ENCODE measurements at places on chromosomes 2 and 18.
A peak's percentile ranks its signal among the peaks of the same experiment; 100 is the strongest.

DNA sequence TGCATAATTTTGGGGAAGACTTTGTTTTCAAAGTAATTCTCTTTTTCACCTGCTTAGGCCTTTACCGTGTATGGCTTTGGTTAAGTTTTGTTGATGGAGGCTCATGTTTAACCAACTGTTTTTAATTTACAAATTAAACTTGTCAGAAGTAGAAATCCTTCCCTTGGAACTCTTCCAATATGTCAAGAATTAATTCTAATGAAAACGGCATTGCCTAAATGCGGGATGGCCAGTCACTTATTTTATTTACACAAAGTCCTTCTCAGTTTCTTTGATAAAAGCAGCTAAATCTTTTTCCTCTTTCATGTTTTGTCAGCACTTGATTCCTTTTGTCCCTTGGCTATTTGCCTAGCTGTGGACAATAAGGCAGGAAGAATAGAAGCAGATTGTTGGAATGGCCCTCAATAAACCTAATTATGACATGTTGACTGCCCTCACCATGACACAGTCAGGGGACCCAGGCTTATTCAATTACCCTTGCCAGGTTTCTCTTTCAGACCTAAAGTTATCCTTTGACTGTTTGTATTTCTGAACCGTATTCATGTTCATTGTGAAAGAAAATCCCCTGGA, 26.3 kb downstream of the PAX3 start:
- no peak for DNase-seq

DNA sequence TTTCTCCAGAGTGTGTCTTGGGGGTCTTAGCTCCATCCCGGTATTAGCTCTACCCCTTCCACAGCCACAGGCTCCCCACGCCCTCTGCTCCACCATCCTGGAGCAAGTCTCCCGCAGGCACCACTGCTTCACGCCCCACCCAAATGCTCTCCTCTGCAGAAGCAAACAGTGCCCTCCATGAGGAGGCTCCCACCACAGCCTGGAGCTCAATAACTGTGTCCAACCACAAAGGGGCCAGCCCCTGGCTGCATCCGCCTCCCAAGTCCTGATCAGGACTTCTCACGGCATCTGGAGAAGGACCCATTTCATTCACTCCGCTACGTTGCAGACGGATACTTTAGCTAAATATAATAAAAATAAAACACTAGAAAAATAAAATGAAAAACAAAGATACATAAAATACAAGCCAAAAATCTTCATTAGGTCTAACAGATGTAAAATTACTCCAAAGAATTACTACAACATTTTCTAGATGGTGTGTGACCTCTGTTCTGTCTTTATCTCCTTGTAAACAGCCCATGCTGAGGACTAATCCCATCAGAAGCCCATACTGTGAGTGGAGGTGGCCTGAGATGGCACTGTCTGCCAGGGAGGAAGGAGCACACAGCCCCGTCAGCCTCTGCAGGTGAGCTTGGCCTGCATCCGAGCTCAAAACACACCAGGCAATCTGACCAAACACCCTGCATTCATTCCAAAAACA, 210.8 kb upstream of the RAB6C start:
- DNase-seq = no peak

DNA sequence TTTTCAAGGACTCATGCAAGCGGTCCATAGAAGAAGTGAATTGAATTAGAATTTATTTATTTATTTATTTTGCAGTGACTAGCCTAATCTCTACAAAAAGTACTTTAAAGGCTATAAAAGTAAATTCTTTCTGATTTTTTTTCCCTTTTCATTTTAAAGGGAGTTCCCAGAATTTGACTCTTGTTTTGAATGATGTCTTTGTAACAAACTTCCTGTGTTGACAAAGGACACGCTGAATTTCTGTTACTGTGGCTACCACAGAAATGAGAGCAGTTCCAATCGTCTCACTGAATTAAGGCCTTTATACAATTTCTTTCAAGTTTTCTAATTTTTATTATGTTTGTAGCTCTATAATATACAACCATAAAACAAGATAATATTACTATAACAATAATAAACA, 46.3 kb upstream of the LPIN2 start:
- DNase-seq = no peak

DNA sequence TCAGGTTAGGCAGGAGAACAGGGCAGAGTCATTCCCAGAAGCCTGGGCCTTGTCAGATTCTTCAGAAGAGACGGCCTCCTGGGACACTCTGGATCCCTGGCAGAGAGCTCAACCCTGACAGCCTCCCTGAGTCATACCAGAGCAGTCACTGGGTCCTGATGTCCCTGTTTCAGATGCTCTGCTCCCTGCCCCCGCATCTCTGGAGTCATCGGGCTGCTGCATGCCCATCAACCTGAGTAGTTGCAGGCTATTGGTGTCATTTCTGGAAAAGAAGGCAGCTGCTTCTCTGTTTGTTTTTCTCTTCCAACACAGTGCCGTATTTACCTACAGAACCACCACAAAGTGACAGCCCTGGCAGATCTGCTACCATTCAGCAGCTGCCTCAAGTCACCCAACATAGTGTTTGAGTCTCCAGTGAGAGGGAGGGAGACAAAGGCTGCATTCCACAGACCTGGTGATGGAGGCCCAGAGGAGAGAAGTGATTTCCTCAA, 145.1 kb downstream of the B3GNT2 start:
- no peak for DNase-seq

- no peak for DNase-seq
Observed at GRCh38 chr18:50720325-50720674, 99.5 kb downstream of the MRO start.

- DNase-seq = peak; percentile 73
Observed at GRCh38 chr18:63319383-63320122, at the start of gene BCL2. Gene BCL2, minus strand, starts transcription at chr18:63319769.

DNA sequence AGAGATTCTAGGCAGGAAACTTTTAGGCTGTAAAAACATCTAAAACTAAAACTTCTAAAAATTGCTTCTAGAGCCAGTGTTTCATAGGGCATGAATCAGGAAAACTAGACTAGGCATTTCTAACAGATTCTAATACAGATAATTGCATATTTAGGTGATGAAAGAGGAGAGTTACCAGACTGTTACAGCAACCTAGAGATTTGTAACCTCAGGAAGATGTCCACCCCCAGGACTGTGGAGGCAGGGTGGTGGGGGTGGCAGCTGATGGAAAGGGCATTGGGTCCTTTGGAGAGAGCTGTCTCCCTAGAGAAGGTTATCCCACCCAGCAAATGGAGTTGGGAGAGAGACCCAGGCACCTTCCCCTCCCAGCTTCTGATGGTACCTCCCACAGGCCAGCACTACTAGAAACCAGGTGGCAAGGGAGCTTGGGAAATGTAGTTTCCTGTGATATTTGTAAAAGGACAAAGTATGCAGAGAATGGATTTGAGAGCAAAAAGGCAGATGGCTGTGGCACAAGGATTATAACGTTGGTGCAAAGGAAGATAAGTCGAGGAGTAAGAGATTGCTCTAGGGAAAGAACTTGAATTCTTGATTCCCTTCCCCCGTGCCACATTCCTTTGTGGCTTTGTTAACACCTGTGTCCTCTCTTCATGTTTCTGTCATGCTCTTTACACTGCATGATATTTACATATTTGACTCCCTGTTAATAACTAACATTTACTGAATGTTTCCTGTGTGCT, 75.6 kb upstream of the MGAT5 start:
- no peak for DNase-seq

Measured in GDM1 (cell line).